Cardiac muscle cell (in vitro differentiated cells and primary cell): ENCODE measurements at places on chromosomes 3 and 15. TPM values are rescaled to one million over a fixed set of nuclear protein-coding genes. Genes with fewer than 3 reads are reported as not detected.

Gene NPAP1
- total RNA-seq = 0.21 and 0.28 TPM in 2 replicates

Gene ARGFX
- not detected in 2 replicates for total RNA-seq

Gene AMIGO3
- 2.3 and 5.2 TPM in 2 replicates for total RNA-seq

Gene GOLGA8S
- 0.04 TPM in 1 of 2 replicates, not detected in the other for total RNA-seq

Gene EIF4A2
- total RNA-seq = 621 and 911 TPM in 2 replicates
